Left lung (tissue), 14 donors: ENCODE measurements at places on chromosomes 12 and 14. TPM values are rescaled to one million over a fixed set of nuclear protein-coding genes. Genes with fewer than 3 reads are reported as not detected.

EMP1 gene
- total RNA-seq = 369 TPM

SLC16A7 gene
- total RNA-seq = 33.9 TPM

RFX4 gene
- not detected for total RNA-seq

LMNTD1 gene
- not detected for total RNA-seq

TAS2R46 gene
- total RNA-seq = 1.0 TPM

VWF gene
- 401 TPM for total RNA-seq

E2F7 gene
- total RNA-seq = 1.7 TPM

NOVA1 gene
- total RNA-seq = 1.5 TPM

GZMH gene
- total RNA-seq = 2.2 TPM

ALG10B gene
- total RNA-seq = 9.3 TPM

TMEM179 gene
- 0.73 TPM for total RNA-seq

KRT80 gene
- 30.1 TPM for total RNA-seq

PHETA1 gene
- 9.9 TPM for total RNA-seq

RTN1 gene
- total RNA-seq = 3.6 TPM

KRT79 gene
- 0.32 TPM for total RNA-seq

CLEC4A gene
- 6.5 TPM for total RNA-seq

POTEG gene
- total RNA-seq = not detected

REP15 gene
- total RNA-seq = 2.4 TPM

LRRK2 gene
- total RNA-seq = 515 TPM

VDR gene
- total RNA-seq = 32.1 TPM

IRAK3 gene
- total RNA-seq = 71.7 TPM

DHRS2 gene
- total RNA-seq = 0.55 TPM

CSRP2 gene
- 24.8 TPM for total RNA-seq

CCDC77 gene
- total RNA-seq = 8.9 TPM

GLS2 gene
- total RNA-seq = 3.0 TPM

CIDEB gene
- 22.7 TPM for total RNA-seq

GARIN6 gene
- not detected for total RNA-seq

IPO8 gene
- total RNA-seq = 49.0 TPM

LPAR5 gene
- total RNA-seq = 1.5 TPM

GZMB gene
- total RNA-seq = 7.4 TPM

TDP1 gene
- 8.8 TPM for total RNA-seq

C12orf50 gene
- not detected for total RNA-seq

PRB2 gene
- not detected for total RNA-seq

CD63 gene
- 1,766 TPM for total RNA-seq

MAPK1IP1L gene
- 81.0 TPM for total RNA-seq

CLEC4C gene
- not detected for total RNA-seq

CYP46A1 gene
- 1.5 TPM for total RNA-seq

FOXM1 gene
- total RNA-seq = 16.5 TPM

AGAP2 gene
- 5.8 TPM for total RNA-seq

SERPINA10 gene
- total RNA-seq = not detected

ADGRD1 gene
- total RNA-seq = 167 TPM

TEX52 gene
- not detected for total RNA-seq

ASIC1 gene
- total RNA-seq = 2.9 TPM

SLC6A15 gene
- total RNA-seq = not detected

TESPA1 gene
- total RNA-seq = 1.2 TPM

MMP19 gene
- 49.3 TPM for total RNA-seq

SNRPF gene
- 25.4 TPM for total RNA-seq

PTPN6 gene
- total RNA-seq = 74.6 TPM

RPGRIP1 gene
- total RNA-seq = 1.3 TPM

TOGARAM1 gene
- 17.2 TPM for total RNA-seq

LHX5 gene
- not detected for total RNA-seq

TAS2R42 gene
- not detected for total RNA-seq
